ENCODE measurements at places on chromosomes 6 and 20. TPM values are rescaled to one million over a fixed set of nuclear protein-coding genes. Genes with fewer than 3 reads are reported as not detected.

DNA sequence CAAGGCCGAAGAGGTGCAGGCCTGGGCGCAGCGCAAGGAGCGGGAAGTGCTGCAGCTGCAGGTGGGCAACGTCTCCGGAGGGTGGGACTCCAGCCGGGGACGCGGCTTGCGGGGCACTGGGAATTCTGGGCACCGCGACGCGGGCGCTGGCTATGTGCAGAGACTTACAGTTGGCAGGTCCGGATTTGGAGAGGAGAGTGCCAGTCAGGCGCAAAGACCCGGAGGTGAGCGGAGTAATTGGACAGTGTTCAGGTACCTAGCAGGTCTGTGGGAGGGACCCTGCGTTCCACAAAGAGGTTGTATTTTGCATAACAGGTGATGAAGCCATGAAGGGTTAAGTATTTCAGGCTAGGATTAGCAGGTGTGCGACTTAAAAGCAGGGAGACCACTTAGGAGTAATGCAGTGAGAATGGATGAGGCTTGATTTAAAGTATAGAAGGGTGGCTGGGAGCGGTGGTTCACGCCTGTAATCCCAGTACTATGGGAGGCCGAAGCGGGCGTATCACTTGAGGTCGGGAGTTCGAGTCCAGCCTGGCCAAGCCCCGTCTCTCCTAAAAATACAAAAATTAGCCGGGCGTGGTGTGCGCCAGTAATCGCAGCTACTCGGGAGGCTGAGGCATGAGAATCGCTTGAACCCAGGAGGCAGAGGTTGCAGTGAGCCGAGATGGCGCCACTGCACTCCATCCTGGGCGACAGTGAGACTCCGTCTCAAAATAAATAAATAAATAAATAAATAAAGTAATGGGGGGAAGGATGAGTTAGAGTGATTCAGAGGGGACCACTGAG is 1.0 kb downstream of the MRPS26 start:
- no peak for DNase-seq

DNA sequence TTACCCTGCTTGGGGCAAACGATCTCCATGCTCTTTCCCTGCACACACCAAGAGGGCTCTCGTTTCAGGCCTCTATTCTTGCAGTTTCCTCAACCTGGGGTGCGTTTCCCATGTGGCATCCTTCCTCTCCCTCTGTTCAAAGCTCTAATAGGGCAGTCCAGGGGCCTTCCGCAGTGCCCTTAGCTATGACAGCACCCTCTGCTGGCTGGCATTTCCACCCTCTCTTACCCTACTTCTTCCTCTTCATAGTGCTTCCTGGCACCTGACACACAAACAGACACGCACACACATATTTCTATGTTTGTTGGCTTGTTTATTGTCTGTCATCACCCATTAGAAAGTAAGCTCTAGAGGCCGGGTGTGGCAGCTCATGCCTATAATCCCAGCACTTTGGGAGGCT is 294.0 kb downstream of the CLIC5 start:
- no peak for DNase-seq

- DNase-seq = no peak
Observed at GRCh38 chr6:149782337-149782736, 32.8 kb downstream of the PCMT1 start.

- DNase-seq = no peak
Observed at GRCh38 chr20:16846006-16846405, 97.8 kb downstream of the OTOR start.

DNA sequence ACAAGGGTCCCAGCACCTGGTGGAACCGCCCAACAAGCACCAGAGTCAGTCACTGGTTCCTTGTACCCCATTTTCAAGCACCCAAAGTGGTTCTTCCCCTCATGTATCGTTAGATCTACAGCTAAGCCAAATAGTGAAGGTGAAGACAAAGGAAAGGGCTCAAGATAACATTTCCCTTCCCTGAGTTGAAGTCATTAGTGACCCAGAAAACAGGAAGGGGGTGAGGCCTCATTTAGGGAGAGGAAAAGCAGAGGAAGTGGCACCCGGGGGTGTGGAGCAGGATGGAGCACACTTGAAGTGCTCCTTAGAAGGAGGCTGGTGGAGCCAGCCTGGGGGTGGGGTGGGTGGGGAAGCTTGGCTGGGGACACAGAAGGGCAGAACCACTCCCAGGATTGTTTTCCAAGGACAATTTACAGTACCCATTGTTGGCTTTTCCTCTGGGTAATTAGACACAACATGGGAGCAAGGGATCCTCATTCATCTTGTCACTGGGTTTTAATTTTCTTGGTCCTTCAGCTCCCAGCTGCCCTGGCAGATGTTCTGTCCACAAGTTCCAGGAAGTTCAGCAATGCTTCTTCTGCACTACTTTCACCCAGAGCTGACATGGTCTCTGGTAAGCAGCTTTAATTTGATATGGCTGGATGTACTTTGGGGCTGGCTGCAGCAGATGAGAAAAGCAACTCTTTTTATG is 73.3 kb upstream of the CD93 start:
- DNase-seq = no peak

- DNase-seq = no peak
Observed at GRCh38 chr20:19691125-19691524, 66.9 kb upstream of the RIN2 start.

GRCh38 chr6:16670183-16670582 is 91.1 kb downstream of the ATXN1 start:
- DNase-seq = peak; percentile 76

GRCh38 chr6:139452148-139452876 is 77.9 kb upstream of the CITED2 start:
- DNase-seq = no peak

- DNase-seq = no peak
Observed at GRCh38 chr6:96213784-96214183, 198.0 kb downstream of the FUT9 start.

DNA sequence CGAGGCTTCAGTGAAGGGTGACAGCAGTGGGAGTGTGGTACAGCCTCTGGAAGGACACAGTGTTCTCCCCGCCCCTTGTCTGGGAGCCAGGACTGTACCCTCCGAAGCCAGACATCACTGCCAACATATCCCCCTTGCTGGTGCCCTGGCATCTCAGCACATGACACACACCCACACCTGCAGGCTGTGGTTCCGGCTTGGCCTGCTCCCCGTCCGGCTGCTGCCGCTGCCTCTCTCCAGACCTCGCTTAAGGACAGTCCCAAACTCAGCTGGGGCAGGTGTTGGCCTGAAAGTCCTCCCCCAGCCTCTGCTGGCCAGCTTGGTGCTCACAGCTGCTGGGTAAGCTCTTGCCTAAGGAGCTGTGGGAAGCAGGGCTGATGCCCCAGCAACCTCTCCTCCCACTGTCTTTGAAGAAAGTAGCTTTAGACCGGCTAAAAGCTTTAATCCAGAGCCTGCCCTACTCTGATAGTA is 7.0 kb downstream of the EMILIN3 start:
- DNase-seq = no peak

GRCh38 chr20:25230166-25230831 is 17.6 kb upstream of the PYGB start:
- DNase-seq = no peak

GRCh38 chr6:134170844-134171243 is 118.4 kb upstream of the SLC2A12 start:
- no peak for DNase-seq

DNA sequence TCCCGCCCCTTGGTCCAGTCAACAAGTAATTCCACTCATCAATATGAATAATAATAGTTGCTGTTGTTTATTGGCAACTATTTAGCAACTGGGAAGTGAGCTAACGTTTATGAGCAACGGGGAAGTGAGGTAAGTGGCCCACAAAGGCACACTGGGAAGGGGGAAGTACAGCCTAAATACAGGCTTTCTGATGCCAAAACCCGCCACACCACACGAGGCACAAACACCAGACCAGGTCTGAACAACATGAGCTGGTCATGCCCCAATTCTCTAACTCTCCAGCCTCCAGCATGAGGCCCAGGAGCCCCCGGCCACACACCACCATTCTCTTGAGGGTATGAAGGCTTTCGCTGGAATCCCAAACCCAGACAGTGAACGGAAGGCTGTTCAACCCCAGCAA is 50.8 kb downstream of the PREX1 start:
- no peak for DNase-seq

DNA sequence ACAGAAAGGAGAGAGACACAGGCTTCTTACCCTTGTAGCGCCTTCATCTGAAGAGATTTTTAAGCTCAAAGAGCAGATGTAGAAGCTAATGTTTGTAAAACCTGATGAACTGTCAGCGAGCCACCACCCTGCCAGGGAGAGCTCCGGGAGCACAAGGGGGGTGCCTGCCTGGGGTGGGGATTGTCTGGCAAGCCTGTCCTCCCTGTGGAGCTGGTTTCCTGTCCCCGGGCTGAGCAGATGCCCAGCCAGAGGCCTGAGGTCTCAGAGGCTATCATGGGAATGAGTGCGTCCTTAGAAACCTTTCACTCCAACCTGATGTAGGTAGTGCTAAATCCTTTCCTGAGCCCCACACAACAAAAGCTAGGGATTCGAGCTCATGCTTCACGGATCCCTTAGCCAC is 41.9 kb upstream of the NR2E1 start:
- no peak for DNase-seq

DNA sequence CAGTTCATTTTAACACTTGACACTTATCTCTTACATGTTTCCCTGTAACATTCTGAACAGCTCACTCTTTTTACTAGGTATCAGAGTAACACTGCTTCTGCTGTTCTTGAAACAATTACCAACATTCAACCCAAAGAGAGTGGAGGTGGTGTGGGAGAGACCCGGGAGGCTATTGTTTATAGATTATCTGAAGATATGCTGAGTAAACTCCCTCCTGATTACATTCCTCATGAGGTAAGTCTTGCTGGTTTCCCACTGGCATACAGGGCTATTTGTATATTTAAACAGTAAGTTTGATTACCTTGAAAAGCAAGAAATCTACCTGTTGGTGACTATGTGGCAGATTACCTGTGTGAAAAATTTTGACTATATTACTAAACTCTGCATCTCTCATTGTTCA is 39.8 kb upstream of the GLP1R start:
- no peak for DNase-seq

GRCh38 chr6:169366258-169366901 is 112.7 kb upstream of the THBS2 start:
- DNase-seq = no peak

The MEP1A gene
- not detected for total RNA-seq

The TUBB2B gene
- total RNA-seq = 1.2 TPM

The SLC23A2 gene
- total RNA-seq = 10.0 TPM

The SLC17A1 gene
- total RNA-seq = not detected

The LBP gene
- total RNA-seq = 0.11 TPM

The CYP24A1 gene
- not detected for total RNA-seq

The PAX1 gene
- 0.35 TPM for total RNA-seq
